Naive thymus-derived CD4-positive, alpha-beta T cell (primary cell): ENCODE measurements at places on chromosomes 1 and 21. TPM values are rescaled to one million over a fixed set of nuclear protein-coding genes. Genes with fewer than 3 reads are reported as not detected.

DNA sequence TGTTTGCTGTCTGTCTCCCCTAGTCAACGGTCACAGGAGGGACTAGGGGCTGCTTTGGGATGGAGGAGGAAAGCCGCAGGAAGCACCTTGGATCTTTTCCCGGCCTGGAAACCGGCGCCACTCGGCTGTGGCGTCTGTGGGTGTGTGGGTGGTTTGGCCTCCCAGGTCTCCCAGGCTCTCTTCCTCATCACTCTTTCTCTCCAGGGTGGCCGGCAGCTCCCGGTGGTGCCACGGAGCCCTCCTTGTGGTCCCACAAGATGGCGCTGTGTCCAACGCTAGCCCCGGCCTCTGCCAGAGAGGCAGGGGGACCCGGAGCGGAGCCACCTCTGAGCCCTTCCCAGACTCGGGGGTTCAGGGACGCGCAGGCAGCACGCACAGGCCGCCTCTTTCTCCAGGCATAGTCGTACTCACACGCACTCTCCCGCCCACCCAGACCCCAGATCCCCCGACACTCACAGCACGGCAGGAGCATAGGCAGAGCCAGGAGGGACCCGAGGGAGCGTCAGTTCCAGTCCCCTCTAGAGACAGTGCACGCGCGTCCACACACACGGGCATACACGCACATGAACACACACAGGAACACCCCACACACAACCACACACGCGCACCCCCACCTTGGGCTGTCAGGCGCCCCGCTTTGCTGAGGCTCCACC lies 31.2 kb downstream of the CDCP2 start:
- peak; percentile 75 for DNase-seq
- no peaks in the 10 kb centered on the region for H3K36me3 ChIP-seq
- H3K4me1 ChIP-seq: no peaks in the 10 kb centered on the region
- no peak overlapping the region for H3K4me3 ChIP-seq

DNA sequence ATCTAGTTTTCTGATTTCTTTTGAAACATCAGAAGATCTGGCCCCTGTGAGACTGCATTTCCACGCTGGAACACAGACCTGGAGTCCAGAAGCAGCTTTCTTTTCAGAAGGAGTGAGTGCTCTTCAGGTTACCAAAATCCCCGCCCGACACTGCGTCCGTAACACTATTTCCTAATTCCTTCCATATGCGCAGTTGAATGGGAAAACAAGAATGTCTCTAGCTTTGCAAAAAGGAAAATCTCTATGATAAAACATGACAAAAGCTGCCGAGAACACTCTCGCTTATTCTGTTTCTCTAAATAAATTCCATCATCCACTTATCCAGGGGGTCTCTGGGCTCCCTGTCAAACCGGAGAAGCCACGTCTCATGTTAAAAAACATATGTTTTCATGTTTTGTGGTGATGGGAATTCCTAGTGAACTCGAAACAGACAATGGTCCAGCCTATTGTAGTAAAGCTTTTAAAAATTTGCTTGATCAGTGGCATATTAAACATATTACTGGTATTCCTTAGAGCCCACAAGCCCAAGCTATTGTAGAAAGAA lies 67.7 kb downstream of the PLD5 start:
- no peaks in the 10 kb centered on the region for H3K36me3 ChIP-seq
- no peak overlapping the region for H3K27ac ChIP-seq
- no peak for DNase-seq
- H3K27me3 ChIP-seq: no peaks in the 10 kb centered on the region
- no peaks in the 10 kb centered on the region for H3K4me1 ChIP-seq

DNA sequence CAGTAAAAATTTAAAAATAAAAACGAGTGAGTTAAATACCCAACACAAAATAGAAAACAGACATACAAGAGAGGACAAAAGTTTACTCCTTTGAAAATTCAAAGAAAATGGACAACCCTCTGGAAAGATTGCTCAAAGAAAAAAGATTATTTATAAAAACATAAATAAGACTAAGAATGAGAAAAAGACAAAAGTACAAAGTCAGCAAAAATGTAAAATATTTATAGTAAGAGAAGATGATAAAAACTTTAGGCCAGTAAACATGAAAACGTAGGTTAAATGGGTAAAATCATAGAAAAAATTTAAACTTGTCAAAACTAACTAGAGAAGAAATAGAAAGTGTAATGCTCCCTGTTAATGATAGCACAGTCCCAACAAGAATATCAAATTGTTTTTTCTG lies 31.9 kb upstream of the SLC45A1 start:
- no peak overlapping the region for H3K4me3 ChIP-seq
- no peaks in the 10 kb centered on the region for H3K27me3 ChIP-seq
- no peak for DNase-seq
- no peak overlapping the region for H3K27ac ChIP-seq

- DNase-seq: no peak
- peaks cover 8% of the 10 kb centered on the region for H3K4me1 ChIP-seq
- H3K27me3 ChIP-seq: no peaks in the 10 kb centered on the region
- H3K36me3 ChIP-seq: no peaks in the 10 kb centered on the region
- H3K4me3 ChIP-seq: peak overlapping the region; percentile 72
Measured at GRCh38 chr1:247077213-247077612, 1.4 kb downstream of the ZNF670 start.

Gene CRB1
- total RNA-seq: 0.08 TPM

Gene ZSWIM5
- total RNA-seq: 0.17 and 0.38 TPM in 2 replicates

Gene ITLN2
- not detected for total RNA-seq

Gene PHLDA3
- total RNA-seq: 0.19 TPM
